NCI-H1436 (cell line): ENCODE measurements at places on chromosomes 3 and 15.

- DNase-seq, result no peak
Observed at GRCh38 chr3:104832530-104832929, 534.2 kb upstream of the ALCAM start.

DNA sequence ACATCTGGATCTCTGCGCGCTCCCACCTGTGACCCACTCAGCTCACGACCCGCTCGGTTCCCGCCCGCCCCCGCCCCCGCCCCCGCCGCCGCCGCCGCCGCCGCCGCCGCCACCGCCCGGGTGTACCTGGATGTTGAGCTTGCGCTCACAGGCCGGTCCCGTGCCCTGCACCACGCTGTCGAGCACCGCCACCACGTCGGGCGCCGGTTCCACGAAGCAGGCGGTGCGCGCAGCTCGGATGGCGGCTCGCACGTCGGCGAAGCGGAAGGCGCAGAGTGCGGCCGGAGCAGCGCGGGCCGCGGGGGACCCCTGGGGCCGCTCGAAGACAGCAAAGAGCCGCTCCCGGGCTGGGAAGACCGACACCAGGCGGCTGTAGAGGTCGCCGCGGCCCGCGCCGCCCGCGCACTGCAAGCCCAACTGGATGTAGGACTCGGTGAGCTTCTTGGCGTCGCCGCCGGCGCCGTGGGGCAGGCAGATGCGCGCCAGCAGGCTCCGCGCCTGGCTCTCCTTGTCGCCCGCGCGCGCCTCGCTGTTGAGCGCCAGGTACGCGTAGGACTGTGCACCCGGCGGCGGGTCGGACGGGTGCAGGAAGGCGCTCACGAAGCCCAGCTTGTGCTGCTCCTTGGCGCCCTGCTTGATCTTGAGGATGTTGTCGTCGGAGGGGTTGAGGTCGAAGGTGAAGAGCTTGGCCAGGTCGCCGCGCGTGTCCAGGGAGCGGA lies 1.1 kb downstream of the PLXND1 start:
- DNase-seq, result peak; percentile 34

GRCh38 chr15:48644467-48644826 lies 1.1 kb downstream of the FBN1 start:
- DNase-seq, result no peak

- DNase-seq, result no peak
Observed at GRCh38 chr3:156024904-156025533, 95.4 kb upstream of the KCNAB1 start.

GRCh38 chr3:53828581-53828980 lies 17.6 kb downstream of the CHDH start:
- DNase-seq, result no peak

DNA sequence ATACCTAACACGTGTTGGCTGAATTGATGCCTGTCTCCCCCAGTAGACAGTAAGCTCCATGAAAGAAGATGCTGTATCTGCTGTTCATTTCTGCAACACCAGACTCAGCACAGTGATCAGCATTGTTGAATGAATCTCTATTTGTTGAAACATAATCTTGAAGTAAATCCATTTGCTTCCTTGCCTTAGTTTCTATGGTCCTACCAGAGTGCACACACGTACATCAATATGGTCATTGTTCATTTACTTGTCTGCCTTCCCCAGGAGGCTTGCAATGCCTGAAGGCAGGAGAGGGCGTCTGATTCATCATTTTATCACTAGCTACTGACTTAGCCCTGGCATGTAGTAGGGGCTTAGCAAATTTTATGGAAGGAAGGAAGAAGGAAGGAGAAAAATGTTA lies 19.2 kb downstream of the RBP2 start:
- DNase-seq, result no peak

GRCh38 chr3:14369675-14370669 lies 32.4 kb upstream of the SLC6A6 start:
- peak; percentile 10 for DNase-seq

DNA sequence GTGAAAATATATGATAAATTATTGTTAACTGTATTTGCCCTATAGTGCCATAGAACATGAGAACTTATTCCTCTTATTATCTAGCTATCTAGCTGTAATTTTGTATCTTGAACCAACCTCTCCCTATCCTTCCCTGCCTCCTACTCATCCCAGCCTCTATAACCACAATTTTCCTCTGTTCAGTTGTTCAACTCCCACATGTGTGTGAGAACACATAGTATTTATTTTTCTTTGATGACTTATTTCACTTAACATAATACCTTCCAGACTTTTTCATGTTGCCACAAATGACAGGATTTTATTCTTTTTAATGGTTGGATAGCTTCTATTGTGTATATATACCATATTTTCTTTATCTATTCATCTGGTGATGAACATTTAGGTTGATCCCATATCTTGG lies 85.4 kb upstream of the SUCLG2 start:
- no peak for DNase-seq

GRCh38 chr3:50817756-50818529 lies 143.2 kb downstream of the DOCK3 start:
- no peak for DNase-seq

DNA sequence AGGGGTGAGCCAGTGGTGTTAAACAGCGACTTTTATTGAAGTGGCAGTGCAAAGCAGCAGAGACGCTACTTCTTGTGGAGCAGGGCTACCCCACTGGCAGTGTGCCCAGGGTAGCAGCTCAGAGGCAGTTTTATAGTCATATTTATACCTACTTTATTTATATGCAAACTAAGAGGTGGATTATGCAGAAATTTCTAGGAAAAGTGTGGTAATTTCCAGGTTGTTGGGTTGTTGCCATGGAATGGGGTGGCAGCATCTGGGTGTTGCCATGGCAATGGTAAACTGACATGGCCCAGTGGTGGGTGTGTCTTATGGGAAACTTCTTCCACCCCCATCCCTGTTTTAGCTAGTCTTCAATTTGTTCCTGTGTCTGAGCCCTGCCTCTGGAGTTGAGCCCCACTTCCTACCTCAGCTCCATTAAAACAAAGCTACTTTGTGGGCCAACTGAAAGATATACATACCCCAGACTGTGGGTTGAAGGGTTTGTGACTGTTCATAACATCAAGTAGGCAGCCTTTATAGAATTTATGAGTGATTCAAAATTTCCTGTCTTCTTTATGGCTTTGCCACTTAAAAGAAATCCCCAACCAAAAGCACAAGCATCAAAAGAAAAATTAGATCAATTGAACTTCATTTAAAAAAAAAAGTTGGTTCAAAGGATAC lies 60.3 kb downstream of the EBLN2 start:
- no peak for DNase-seq

- DNase-seq, result peak; percentile 21
Observed at GRCh38 chr3:114299421-114299820, 5.6 kb downstream of the TIGIT start.

DNA sequence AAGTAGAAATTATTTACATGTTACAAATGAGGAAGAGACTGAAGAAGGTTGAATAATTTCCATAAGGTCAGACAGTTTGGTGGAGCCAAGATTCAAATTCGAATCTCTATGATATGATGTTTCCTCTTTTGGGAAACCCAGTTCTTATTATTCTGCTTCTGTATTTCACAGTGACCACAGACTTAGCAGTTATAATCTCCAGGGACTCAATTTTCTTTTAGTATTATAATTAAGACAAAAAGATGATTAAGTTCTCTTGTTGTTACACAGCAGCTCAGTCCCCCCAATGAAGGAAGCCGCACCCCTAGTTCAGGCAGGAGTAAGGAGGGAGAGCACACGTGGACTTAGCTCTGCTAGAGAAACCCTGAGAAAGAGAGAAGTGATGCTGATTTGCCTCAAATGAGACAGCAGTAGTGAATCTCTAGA lies 130.6 kb downstream of the CCNL1 start:
- DNase-seq, result no peak

- no peak for DNase-seq
Observed at GRCh38 chr3:141217389-141217788, 14.2 kb upstream of the PXYLP1 start.

GRCh38 chr15:69947394-69947793 lies 150.3 kb downstream of the TLE3 start:
- DNase-seq, result no peak

GRCh38 chr3:10169000-10169496 lies 4.3 kb downstream of the IRAK2 start:
- no peak for DNase-seq

DNA sequence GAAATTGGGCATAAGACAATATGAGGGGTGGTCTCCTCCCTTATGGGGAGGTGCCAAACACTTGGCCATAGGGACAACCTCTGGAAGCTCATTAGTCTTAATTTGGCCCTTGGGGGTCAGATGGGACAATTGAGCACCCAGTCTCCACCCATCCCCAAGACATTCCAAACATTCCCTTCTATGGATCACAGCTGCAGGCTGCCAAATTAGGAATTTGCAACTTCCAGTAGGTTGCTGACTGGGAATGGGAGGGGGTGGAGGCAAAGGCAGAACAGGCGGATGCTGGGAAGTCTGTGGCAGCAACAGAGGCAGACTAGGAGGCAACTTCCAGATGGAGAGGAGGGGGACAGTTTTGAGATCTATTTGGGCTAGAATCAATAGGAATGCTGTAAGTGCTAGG lies 1.4 kb upstream of the PDHB start:
- no peak for DNase-seq

DNA sequence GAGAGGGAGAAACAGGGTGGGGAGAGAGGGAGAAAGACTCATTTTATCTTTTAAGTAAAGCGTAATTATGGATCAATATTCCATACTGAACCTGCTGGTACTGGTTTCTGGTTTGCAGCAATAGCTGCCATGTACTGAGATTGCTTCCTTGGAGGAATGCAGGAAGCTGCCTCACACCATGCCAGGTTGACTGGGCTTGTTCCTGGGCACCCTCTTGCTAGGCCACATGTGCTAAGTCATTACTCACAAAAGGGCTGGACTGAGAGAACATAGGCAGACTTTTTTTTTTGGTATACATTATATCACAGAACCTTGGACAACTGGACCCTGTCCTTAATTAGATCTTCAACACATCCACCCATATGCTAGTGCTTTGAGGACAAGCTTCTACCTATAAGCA lies 193.4 kb downstream of the ZNF621 start:
- DNase-seq, result no peak

DNA sequence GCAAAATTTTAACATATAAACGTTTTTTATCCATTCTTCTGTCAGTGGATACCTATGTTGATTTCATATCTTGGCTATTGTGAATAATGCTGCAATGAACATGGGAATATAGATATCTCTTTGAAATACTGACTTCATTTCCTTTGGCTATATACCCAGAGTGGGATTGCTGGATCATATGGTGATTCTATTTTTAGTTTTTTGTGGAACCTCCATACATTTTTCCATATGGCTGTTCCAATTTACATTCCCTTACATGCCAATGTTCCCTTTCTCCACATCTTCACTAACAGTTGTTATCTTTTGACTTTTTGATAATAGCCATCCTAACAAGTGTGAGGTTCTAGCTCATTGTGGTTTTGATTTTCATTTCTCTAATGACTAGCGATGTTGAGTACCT lies 344.6 kb downstream of the EPHA3 start:
- no peak for DNase-seq

GRCh38 chr3:55128225-55128823 lies 200.5 kb upstream of the LRTM1 start:
- DNase-seq, result no peak

DNA sequence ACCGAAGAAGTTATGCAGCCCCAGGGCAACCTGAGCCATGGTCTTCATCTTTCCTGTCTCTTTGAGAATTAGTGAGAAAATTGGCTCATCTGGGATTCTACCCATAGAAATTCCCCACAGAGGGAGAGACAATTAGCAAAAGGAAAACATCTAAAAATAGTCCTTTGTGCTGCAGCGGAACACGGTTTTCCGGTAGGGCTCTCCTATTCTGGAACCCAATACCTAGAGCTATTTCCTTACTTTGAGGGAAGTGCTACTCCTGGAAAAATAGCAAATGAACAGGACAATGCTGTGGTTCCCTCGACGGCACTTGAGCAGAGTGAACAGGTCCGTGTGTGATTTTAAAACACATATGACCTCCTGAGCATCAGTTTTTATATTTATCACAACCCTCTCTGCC lies 210.5 kb downstream of the FGF12 start:
- no peak for DNase-seq

GRCh38 chr3:139982404-139982803 lies 47.4 kb downstream of the CLSTN2 start:
- DNase-seq, result no peak

GRCh38 chr15:74200412-74200815 lies 2.2 kb downstream of the STRA6 start:
- DNase-seq, result no peak

DNA sequence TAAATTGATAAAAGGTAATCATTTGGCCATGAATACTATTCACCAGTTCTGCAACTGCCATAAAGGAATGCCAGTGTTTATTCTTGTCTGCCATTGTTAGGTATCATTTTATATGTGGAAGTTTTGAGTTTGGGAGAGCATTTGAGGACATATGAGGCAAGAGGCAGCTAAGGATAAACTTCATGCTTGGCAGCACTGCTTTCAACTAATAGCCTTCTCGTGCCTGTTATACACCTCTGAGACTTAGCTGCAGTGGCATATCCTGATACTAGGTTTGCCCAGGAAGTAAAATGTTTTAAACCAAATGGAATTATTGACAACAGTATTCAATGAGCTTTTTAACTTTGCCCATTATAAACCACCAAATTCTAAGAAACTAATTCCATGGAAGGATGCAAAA lies 126.0 kb upstream of the DPH6 start:
- no peak for DNase-seq

DNA sequence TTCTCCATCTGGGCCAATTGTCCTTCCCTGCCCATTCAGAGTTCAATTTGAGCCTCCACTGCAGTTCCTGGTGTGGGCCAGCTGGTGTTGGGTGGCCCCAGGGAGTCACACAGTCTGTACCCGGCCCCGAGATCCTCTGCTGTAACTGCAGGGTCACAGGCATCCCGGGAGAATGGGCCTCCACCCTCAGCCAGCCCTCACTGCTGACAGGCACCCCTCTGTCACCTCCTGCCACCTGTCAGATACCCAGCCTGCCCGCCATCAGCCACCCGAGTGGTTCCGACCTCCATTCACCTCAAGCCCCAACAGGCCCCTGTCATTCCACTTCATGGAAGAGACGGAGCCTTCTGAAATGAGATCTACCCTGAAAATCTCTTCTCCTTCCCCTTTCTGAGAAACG lies 73.2 kb downstream of the ST8SIA2 start:
- DNase-seq, result no peak

- peak; percentile 28 for DNase-seq
Observed at GRCh38 chr15:64740311-64741170, 34.8 kb downstream of the RBPMS2 start.

DNA sequence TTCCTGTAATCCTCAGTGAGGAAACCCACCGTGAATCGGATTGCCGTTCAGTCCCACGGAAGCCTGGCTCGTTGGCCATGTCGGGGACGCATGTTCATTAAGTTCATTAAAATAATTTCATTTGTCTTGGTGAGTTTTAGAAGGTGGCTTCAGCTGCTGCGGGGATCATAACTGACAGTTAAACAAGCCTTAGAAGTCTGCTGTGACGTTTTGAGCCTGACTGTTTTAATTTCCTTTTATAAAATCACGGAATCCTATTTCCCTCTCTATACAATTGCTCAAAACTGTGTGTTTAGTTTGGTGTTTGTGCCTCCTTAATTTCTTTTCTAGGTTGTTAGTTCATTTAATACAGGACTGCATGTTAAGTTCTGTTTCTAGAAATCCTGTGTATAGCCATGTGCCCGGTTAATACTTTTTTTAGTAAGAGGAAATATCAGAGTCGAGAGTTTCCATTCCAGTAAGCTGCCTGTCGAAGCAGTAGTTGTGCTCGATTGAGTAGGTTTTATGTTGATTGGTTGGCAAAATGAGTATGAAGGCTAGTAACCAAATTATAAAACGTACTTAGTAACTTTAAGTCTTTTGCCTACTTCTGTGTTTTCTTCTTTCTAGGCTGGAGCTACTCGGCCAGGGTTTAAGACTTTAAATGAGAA lies 705 bp downstream of the NIPA2 start:
- DNase-seq, result no peak
